Activated CD4-positive, alpha-beta T cell treated with anti-CD3 and anti-CD28 coated beads for 36 hours (primary cell): ENCODE measurements at places on chromosomes 16 and 17. TPM values are rescaled to one million over a fixed set of nuclear protein-coding genes. Genes with fewer than 3 reads are reported as not detected.

- H3K36me3 ChIP-seq, result peaks cover 8% of the 10 kb centered on the region
- H3K4me3 ChIP-seq, result no peak overlapping the region
- no peak overlapping the region for H3K27ac ChIP-seq
- no peak for DNase-seq
- H3K4me1 ChIP-seq, result no peaks in the 10 kb centered on the region
Measured at GRCh38 chr16:80619824-80620223, 79.0 kb downstream of the DYNLRB2 start.

DNA sequence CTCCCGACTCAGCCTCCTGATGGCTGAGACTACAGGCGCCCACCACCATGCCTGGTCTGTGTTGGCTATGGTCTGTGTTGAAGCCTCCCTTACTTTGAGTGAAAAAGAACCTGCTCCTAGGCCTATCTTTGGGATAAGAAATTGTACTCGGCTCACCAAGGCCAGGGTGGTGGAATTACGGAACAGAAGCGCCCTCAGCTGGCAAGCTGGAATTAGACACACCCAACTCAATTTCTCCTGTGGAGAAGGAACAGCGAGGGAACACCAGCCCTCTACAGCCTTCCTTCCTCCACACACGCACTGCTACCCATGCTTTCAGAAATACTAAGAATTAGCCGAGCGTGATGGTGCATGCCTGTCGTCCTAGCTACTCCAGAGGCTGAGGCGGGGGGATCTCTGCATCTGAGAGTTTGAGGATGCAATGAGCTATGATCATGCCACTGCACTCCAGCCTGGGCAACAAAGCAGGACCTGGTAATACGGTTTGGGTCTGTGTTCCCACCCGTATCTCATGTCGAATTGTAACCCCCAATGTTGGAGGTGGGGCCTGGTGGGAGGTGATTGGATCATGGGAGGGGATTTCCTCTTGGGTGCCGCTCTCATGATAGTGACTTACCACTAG is 40.1 kb upstream of the RBBP6 start:
- H3K27ac ChIP-seq, result no peak overlapping the region
- peak; percentile 55 for DNase-seq
- peaks cover 12% of the 10 kb centered on the region for H3K27me3 ChIP-seq
- no peaks in the 10 kb centered on the region for H3K4me1 ChIP-seq

DNA sequence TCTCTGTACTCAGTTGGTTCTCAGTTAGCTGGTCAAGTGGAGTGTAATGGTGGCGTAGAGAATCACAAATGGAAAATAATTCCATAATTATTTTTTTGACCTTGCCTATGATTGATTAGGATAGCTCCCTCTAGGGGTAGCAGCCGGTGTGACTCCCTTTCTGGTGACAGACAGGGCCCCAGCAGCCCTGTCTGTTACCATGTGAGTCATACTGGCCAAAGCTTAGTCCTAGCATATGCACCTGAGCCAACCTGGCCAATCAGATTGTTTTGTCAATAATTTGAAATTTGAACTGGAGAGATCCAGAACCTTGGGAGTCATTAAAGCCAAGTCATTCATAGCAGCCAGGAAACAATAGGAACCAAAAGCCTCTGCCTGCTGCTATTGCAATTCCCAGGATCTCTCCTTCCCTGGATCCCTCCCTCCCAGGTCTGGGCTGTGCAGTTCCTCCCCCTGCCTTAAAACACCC is 5.6 kb downstream of the PNPO start:
- no peaks in the 10 kb centered on the region for H3K27me3 ChIP-seq
- H3K36me3 ChIP-seq, result peaks cover 41% of the 10 kb centered on the region
- peaks cover 60% of the 10 kb centered on the region for H3K4me1 ChIP-seq
- no peak overlapping the region for H3K4me3 ChIP-seq
- DNase-seq, result peak; percentile 89

GRCh38 chr16:75653922-75654321 is 6.3 kb downstream of the TERF2IP start:
- H3K4me1 ChIP-seq, result peaks cover 43% of the 10 kb centered on the region
- H3K27ac ChIP-seq, result peak overlapping the region; percentile 86
- DNase-seq, result no peak
- no peak overlapping the region for H3K4me3 ChIP-seq
- H3K36me3 ChIP-seq, result peaks cover 64% of the 10 kb centered on the region
- H3K27me3 ChIP-seq, result no peaks in the 10 kb centered on the region

GRCh38 chr17:68460146-68460545 is 2.9 kb upstream of the WIPI1 start:
- H3K4me1 ChIP-seq, result peaks cover 62% of the 10 kb centered on the region
- DNase-seq, result peak; percentile 42
- peak overlapping the region; percentile 8 for H3K4me3 ChIP-seq

GRCh38 chr17:78621720-78622490 is 44.7 kb upstream of the DNAH17 start:
- no peaks in the 10 kb centered on the region for H3K36me3 ChIP-seq
- H3K27ac ChIP-seq, result no peak overlapping the region
- H3K27me3 ChIP-seq, result no peaks in the 10 kb centered on the region
- H3K4me3 ChIP-seq, result no peak overlapping the region
- no peaks in the 10 kb centered on the region for H3K4me1 ChIP-seq
- DNase-seq, result no peak

- no peak for DNase-seq
- H3K36me3 ChIP-seq, result peaks cover 22% of the 10 kb centered on the region
- no peak overlapping the region for H3K4me3 ChIP-seq
- no peaks in the 10 kb centered on the region for H3K27me3 ChIP-seq
- H3K4me1 ChIP-seq, result peaks cover 31% of the 10 kb centered on the region
- H3K27ac ChIP-seq, result peak overlapping the region; percentile 68
Measured at GRCh38 chr17:63785556-63785955, 11.6 kb downstream of the DDX42 start.

GRCh38 chr17:29195465-29196081 is 15.4 kb upstream of the MYO18A start:
- no peak for DNase-seq
- H3K4me3 ChIP-seq, result no peak overlapping the region
- H3K4me1 ChIP-seq, result peaks cover 2% of the 10 kb centered on the region

GRCh38 chr17:59310263-59310920 is 21.1 kb upstream of the YPEL2 start:
- H3K36me3 ChIP-seq, result no peaks in the 10 kb centered on the region
- H3K4me1 ChIP-seq, result peaks cover 2% of the 10 kb centered on the region
- no peak overlapping the region for H3K27ac ChIP-seq

- H3K4me3 ChIP-seq, result no peak overlapping the region
- DNase-seq, result no peak
- H3K27me3 ChIP-seq, result no peaks in the 10 kb centered on the region
- H3K36me3 ChIP-seq, result peaks cover 34% of the 10 kb centered on the region
- H3K4me1 ChIP-seq, result peaks cover 7% of the 10 kb centered on the region
- H3K27ac ChIP-seq, result no peak overlapping the region
Measured at GRCh38 chr17:4548721-4549531, 6.3 kb downstream of the MYBBP1A start.

DNA sequence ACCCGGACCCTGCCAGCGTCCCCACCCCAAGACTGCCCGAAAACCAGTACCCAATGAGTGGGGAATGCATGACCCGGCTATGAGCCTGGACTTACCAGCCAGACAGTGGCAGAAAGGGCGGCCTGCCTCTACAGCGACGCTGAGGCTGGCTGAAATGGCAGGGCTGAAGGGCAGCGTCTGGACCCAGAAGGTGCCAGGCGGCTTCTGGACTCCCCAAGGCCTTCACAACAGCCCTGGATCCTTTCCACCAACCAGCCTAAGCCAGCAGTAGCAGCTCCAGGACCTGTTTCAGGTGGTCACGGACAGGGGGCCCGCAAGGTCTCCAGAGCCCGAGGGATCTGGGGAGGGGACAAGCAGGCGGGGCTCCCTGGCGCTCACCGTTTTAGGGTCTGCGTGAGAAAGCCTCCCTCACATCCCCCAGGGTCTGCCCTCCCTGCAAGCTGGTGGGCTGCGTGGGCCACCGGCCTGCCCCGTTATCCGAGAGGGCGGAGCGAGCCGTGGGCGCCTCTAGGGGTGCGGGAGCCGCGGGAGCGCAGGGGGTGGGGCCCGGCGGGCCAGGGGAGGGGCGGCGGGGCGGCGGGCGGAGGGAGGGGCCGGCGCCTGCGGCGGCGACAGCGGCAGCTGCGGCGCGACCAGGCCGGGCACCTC is at the start of gene RIPOR1:
Gene RIPOR1 (plus strand): TSS at position 608 of the 648 bp plus-strand sequence. CDS start 9,618 bp downstream, outside the sequence.
- DNase-seq, result peak; percentile 65
- peaks cover 7% of the 10 kb centered on the region for H3K4me1 ChIP-seq
- H3K27me3 ChIP-seq, result peaks cover 14% of the 10 kb centered on the region
- H3K4me3 ChIP-seq, result peak within 1 kb of the TSS; percentile 64
- H3K27ac ChIP-seq, result peak within 1 kb of the TSS; percentile 58

- H3K4me1 ChIP-seq, result peaks cover 5% of the 10 kb centered on the region
- H3K27ac ChIP-seq, result no peak overlapping the region
Measured at GRCh38 chr16:457732-458400, 32.4 kb downstream of the RAB11FIP3 start.

DNA sequence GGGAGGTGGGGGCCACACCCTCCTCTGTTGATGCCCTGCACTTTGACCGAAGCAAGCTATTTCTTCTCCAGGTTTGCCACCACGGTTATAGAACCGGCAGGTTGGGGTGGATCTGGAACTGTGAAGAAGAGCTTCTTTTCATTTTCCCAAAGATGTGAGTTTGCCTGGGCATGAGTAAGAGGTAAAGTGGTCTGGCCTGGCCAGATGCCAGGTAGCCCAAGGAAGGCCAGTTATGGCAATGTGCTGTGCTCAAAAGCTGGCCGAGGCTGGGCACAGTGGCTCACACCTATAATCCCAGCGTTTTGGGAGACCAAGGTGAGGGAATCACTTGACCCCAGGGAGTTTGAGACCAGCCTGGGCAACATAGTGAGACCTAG is 18.7 kb downstream of the ATP6V0D1 start:
- peaks cover 6% of the 10 kb centered on the region for H3K4me1 ChIP-seq
- no peaks in the 10 kb centered on the region for H3K36me3 ChIP-seq
- H3K4me3 ChIP-seq, result no peak overlapping the region

DNA sequence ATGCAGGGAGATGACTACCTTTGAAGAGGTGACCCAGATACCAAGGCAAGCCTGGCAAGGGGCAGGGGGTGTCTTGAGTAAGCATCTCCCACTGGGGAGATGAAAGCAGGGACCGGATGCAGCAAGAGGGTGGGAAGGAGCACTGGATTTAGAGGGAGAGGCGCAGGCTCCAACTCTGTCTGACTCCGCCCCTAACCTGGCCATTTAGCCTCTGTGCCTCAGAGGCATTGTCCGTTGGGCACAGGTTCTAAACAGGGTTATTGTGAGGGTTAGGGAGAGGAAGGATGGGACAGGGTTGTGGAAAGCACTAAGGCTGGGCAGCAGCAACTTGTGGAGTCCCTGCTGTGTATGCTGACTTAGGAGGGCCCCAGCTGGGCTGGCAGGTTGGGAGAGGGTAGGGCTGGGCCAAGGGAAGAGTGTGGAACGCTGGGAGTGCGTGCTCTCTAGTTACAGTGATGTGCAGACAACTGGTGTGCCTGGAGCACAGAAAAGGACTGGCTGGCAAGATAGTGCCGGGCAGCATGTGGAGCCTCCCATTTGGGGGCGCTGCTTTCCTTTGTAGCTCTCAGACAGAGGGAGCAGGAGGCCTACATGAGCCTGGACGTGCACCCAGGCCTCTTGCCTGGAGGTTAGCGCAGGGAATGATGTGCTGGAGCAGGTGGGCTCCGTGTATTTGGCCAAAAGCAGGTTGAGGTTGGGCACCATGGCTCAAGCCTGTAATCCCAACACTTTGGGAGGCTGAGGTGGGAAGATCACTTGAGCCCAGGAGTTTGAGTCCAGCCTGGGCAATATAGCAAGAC is 26.2 kb downstream of the TBX2 start:
- H3K27me3 ChIP-seq, result peaks cover 24% of the 10 kb centered on the region
- H3K4me3 ChIP-seq, result no peak overlapping the region
- no peak overlapping the region for H3K27ac ChIP-seq
- DNase-seq, result peak; percentile 37
- no peaks in the 10 kb centered on the region for H3K4me1 ChIP-seq

GRCh38 chr16:6374821-6375220 is 957.8 kb upstream of the RBFOX1 start:
- no peaks in the 10 kb centered on the region for H3K36me3 ChIP-seq
- no peaks in the 10 kb centered on the region for H3K4me1 ChIP-seq
- no peak overlapping the region for H3K27ac ChIP-seq
- no peak for DNase-seq
- no peak overlapping the region for H3K4me3 ChIP-seq

DNA sequence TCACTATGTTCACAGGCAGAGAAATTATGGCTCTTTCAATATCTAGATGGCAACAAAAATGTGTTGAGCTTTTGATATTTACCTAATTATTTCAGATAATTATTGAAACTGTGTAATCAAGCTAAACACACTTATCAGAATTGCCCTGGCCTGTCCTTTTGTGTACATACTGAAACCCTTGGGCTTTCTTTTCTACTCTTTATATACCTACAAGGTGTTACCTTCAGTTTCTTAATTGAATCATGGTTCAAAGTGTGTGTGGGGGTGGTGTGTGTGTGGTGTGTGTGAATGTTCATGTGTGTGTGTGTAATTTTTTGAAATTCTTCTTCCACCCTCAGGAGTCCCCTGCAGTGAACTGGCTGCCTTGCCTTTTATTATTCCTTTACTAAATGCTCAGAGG is 506.8 kb upstream of the SOX9 start:
- H3K4me1 ChIP-seq, result no peaks in the 10 kb centered on the region
- no peak overlapping the region for H3K4me3 ChIP-seq
- DNase-seq, result no peak
- H3K36me3 ChIP-seq, result no peaks in the 10 kb centered on the region

GRCh38 chr16:75402159-75402820 is 31.0 kb downstream of the CFDP1 start:
- H3K36me3 ChIP-seq, result peaks cover 10% of the 10 kb centered on the region
- H3K4me1 ChIP-seq, result peaks cover 17% of the 10 kb centered on the region
- no peaks in the 10 kb centered on the region for H3K27me3 ChIP-seq

DNA sequence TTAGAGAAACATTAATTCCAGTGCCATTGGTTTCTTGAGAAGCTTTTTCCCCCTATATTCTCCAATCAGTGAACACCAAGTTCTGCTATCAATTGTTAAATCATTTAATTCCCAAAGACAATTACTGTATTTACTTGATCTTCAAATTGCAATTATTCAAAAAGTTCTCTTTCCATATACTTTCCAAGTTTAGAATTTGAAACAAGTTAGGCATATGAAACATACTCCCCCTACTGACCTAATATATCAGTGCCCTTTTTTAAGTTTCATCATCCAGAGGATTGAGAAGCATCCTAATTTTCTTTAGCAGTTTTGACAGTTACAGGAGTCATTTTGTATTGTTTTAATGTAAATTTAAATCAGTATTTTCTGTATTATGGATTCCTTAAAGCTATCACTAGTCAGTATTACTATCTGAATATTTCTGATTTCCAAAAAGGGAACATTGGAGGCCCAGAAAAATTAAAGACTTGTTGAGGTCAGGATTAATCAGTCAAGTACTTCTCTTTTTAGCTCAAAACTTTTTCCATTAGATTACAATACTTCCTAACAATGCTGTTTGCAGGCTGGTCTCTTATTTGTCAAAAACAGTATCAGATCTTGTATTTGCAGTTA is 16.3 kb downstream of the MEIOC start:
- H3K36me3 ChIP-seq, result no peaks in the 10 kb centered on the region
- H3K27ac ChIP-seq, result no peak overlapping the region
- peaks cover 2% of the 10 kb centered on the region for H3K4me1 ChIP-seq
- H3K27me3 ChIP-seq, result no peaks in the 10 kb centered on the region

Gene SMARCD2
- total RNA-seq, result 101 TPM

Gene COTL1
- 353 TPM for total RNA-seq

Gene G6PC1
- total RNA-seq, result not detected

Gene WFDC1
- not detected for total RNA-seq
